LHCN-M2 (cell line): ENCODE measurements at places on chromosomes 5 and 9. TPM values are rescaled to one million over a fixed set of nuclear protein-coding genes. Genes with fewer than 3 reads are reported as not detected.

C9orf153 gene
- total RNA-seq = not detected in 2 replicates

SLC27A6 gene
- not detected in 2 replicates for total RNA-seq

DELE1 gene
- 53.9 and 61.4 TPM in 2 replicates for total RNA-seq

SLC46A2 gene
- not detected in 2 replicates for total RNA-seq

TRPM3 gene
- 3.4 and 7.8 TPM in 2 replicates for total RNA-seq

GMCL2 gene
- not detected in 2 replicates for total RNA-seq
